Erythroblast (primary cell): ENCODE measurements at places on chromosomes 6 and 20.
A peak's percentile ranks its signal among the peaks of the same experiment; 100 is the strongest.

DNA sequence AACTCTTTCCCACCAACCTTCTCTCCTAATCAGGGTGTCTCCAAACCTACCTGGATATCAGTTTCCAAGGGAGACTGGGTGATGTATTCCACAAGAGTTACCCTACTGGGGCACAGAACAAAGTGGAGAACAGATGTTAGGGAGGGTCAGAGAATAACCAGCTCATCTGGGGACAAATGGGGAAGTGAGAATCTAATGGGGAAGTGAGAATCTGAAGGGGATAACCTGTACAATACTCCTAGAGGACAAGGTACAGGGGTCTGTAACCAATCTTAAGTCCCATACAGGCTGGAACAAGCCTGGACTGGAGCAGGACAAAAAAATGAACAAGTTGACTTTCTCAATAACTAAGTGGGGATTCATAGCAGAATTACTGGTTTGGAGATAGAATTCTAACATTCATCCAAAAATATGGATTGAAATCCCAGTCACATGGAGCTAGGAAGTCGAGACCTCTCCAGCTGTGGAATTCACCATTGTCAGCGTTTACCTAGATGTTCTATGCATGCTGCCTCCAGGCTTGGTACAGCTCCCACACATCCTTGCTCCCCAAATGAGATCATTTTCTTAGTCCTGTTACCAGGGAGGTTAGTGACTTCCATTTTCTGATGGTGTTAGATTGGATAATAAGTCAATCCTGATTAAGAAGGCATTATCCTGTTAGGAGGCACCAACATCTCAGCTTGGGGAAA, 214.8 kb upstream of the MOCS1 start:
- DNase-seq, result no peak

- peak; percentile 89 for DNase-seq
Measured at GRCh38 chr20:41086402-41087324, 50.7 kb upstream of the PLCG1 start.

- DNase-seq, result no peak
Measured at GRCh38 chr6:136212608-136213007, 37.5 kb downstream of the MTFR2 start.

- no peak for DNase-seq
Measured at GRCh38 chr6:119426619-119427018, 77.1 kb upstream of the MAN1A1 start.

- DNase-seq, result no peak
Measured at GRCh38 chr6:25178336-25179035, 100.7 kb upstream of the CARMIL1 start.

- no peak for DNase-seq
Measured at GRCh38 chr6:122052346-122052900, 347.0 kb upstream of the HSF2 start.

DNA sequence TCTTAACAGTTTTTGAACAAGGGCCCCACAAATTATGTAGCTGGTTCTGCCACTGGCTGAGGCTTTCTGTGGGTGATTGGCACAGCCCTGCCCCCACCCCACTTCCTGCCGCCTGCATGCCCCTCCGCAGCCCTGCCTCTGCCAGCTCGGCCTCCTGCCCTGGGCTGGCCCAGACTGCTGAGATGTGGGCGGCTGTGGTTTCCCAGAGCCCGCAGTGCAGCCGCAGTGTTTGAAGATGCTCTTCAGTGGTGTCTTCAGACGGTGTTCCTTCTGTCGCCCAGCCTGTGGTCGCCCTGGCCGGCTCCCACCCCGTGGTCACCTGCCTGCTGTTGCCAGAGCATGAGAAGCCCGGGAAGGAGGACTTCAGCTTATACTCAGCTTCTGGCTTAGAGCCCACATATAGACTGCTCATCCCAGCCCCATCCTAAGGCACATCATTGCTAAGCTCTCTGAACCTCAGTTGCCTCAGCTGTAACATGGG, 154.3 kb downstream of the VEGFA start:
- no peak for DNase-seq

- DNase-seq, result no peak
Measured at GRCh38 chr6:3088968-3089367, 20.7 kb downstream of the RIPK1 start.
